Amniotic epithelial cell (primary cell): ENCODE measurements at places on chromosomes 4 and X.

GRCh38 chr4:4440333-4441061 lies 53.6 kb downstream of the NSG1 start:
- DNase-seq, result peak; percentile 49

GRCh38 chr4:11421116-11421515 lies 7.6 kb downstream of the HS3ST1 start:
- DNase-seq, result peak; percentile 53

DNA sequence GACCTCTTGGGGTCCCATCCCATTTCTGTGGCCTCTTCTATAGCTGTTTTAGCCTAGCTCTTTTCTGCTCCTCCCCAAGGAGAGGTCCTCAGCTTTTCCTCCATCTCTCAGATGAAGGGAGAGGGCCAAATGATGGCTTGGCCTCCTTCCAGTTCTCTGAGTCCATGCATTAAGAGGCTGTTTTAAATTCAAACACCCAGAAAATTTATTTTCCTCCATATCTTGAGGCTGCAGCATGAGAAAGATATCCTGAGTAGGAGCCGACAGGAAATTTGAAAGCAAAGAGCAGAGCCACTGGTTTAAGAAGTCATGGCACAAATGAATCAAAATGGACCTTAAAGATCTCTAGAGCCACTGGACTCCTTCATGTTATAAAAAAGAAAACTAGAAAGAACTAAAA lies 558.8 kb downstream of the MID1IP1 start:
- no peak for DNase-seq

DNA sequence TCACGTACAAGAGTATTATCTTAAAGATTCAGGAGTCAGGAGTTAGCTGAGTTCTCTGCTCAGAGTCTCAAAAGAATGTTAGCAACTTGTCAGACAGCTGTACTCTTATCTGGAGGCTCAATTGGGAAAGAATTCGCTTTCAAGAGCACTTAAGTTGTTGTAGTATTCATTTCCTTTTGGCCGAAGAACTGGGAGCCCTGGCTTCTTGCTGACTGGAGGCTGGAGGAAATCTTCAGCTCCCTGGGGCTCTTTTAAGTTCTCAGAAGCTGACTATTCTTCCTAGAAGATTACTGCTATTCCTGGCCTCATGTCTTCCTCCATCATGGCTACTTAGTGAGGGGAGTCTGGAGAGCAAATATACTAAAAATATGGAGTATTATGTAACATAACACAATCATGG lies 587.2 kb downstream of the EPHA5 start:
- DNase-seq, result peak; percentile 79

DNA sequence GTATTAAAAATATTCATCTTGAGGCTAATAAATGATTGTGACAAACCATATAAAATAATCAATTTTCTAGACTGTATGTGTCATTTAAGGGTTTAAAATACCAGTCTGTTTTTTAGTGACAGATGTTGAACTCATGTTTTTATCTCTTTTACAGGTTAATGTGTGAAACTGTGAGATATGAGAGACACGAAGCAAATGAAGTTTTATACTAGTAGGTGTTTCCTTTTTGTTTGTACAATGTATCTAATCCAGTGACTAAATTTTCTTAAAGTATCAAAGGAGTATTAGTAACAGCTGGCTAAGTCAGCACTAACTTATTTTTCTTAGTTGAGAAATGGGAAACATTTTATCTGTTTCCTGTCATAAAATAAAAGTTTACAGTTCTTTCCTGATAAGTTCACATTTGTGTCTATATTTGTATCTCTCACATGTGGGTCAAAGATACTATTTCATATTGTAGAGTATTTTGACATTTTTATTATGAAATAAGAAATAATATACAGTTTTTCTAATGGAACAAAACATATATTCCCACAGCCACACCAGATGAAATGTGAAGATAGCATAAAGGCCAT lies 90.3 kb downstream of the RAPGEF2 start:
- DNase-seq, result no peak

- DNase-seq, result no peak
Measured at GRCh38 chr4:3683744-3684421, 82.3 kb upstream of the ADRA2C start.

- DNase-seq, result no peak
Measured at GRCh38 chr4:101475246-101475645, 127.9 kb upstream of the PPP3CA start.

- no peak for DNase-seq
Measured at GRCh38 chr4:125796138-125796537, 481.4 kb downstream of the FAT4 start.

GRCh38 chr4:23888421-23889319 lies 1.2 kb downstream of the PPARGC1A start:
- DNase-seq, result peak; percentile 36

DNA sequence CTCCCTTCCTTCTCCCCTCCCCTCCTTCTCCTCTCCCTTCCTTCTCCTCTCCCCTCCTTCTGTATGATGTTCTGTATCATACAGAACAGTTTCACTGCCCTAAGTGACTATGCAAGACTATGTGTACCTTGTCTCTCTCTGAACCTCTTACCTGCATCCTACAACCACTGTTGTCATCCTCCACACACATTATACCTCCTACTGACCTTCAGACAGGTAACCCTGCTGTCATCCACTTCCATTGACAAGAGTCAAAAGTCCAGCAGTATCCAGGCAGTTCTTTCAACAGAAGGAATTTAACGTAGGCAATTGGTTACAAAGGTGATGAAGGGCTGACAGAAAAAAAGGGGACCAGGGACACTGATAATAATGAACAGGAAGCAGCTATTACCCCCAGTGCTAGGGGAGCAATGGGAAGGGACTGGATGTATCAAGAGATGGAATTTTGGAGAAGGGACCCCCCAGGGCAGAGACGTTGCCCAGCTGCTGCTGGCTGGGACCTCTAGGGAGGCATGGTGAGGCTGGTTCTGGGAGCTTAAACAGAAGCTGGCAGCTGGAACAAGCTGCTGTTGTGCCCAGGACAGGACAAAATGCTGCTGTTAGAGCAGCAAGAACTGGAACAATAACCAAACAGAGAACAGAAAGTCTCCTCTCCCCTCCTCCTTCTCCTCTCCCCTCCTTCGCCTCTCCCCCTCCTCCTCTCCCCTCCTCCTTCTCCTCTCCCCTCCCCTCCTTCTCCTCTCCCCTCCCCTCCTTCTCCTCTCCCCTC lies 84.7 kb downstream of the DCTD start:
- DNase-seq, result no peak

DNA sequence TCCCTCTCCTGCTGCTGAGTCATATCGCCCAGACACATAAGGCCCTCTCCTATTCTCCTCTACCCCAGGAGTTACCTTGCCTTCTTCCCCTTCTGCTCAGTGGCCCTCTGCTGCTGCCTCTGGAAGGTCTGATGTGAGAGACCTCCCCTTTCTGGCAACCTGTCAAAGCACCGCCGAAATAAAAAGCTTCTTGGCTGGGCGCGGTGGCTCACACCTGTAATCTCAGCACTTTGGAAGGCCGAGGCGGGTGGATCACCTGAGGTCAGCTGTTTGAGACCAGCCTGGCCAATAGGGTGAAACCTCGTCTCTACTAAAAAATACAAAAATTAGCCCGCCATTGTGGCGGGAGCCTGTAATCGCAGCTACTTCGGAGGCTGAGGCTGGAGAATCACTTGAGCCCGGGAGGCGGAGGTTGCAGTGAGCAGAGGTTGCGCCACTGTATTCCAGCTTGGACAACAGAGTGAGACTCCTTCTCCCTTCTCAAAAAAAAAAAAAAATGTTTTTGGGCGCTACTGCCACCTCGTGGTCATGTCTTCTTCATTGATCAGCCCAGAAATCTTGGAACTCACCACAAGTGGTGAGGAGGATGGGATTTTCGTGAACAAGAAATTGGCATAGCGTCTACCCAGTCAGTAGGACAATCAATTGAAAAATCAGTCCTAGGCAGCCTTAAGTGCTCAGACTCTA lies 8.6 kb upstream of the ZXDA start:
- DNase-seq, result peak; percentile 24

GRCh38 chrX:10564484-10564883 lies 55.9 kb downstream of the MID1 start:
- DNase-seq, result no peak

DNA sequence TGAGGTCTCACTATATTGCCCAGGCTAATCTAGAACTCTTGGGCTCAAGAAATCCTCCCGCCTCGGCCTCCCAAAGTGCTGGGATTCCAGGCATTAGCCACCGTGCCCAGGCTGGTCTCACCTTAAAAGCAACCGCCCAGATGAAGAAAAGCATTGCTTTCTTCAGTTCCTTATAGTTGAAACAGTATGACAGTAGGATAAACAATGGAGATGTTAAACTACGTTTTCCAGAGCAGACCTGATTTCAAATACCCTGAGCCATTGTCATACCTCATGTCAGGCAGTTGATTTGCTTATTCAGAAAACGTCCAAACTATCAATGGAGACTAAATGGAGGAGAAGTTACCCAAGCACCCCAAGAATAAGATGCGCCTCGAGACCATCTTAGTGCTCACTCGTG lies 26.3 kb upstream of the TMEM131L start:
- no peak for DNase-seq

GRCh38 chrX:30181353-30181752 lies 34.0 kb upstream of the MAGEB2 start:
- no peak for DNase-seq

- DNase-seq, result no peak
Measured at GRCh38 chr4:54800831-54801530, 143.2 kb downstream of the KIT start.

- DNase-seq, result no peak
Measured at GRCh38 chr4:173318240-173318639, 15.9 kb downstream of the HMGB2 start.

DNA sequence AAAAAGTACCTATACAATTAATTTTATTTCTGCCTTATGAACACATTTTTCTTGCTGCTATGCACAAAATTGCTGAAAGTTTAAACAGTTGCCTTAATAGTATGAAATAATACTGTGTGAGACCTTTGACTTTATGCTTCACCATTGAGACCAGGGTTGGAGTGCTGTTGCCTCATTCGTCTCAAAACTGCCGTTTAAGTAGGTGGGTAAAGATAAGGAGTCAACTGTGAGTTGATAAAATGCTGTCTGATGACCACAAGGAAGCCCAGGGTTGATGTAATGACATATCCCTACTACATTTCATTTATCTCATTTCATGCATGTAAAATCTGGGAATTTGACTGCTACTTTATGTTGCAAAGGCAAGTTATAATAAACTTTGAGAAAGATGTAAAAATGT lies 23.4 kb downstream of the STK26 start:
- DNase-seq, result peak; percentile 46

- peak; percentile 77 for DNase-seq
Measured at GRCh38 chr4:71441186-71442169, 102.7 kb downstream of the SLC4A4 start.

- no peak for DNase-seq
Measured at GRCh38 chrX:2500803-2501558, at the start of the genes DHRSX and ZBED1. TSS of gene DHRSX (minus strand) at chrX:2500976. CDS start at chrX:2500925, 51 bp downstream. TSS of gene ZBED1 (minus strand) at chrX:2500976. CDS start at chrX:2490719, 10,257 bp downstream.

- DNase-seq, result no peak
Measured at GRCh38 chrX:100750883-100751282, 19.0 kb upstream of the SYTL4 start.

DNA sequence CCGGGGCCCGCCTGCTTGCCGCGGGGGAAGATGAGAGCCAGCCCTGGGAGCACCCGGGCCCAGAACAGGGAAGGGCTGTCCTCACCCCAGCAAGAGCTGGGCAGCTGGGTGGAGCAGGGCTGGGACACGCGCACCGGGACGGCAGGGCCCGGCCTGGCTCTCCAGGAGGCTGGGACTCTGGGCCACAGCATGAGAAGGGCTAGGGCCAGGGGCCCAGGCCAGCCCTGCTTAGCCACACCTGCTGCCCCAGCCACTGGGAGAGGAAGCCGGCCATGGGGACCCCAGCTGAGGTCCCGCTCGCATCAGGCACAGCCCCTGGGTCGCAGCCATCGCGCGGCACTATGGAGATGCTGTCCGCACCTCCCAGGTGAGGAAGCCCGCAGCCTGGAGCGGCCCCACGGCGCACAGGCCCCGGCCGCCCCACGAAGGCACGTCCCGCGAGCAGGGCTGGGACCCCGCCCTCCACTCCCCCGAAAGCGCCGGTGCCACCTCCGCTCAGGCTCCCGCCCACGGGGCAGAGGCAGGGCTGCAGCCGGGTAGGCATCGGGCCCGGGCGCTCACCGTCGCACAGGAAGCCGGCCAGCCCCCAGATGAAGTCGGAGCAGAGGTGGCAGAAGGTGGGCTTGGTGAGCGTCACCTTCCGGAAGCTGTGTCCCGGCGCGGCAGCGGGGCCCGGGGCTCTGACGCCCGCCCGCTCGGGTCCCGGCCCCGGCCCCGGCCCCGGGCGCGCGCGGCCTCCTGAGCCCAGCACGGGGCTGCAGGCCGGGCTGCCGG lies 531 bp downstream of the DGKQ start:
- no peak for DNase-seq

GRCh38 chr4:19807505-19807904 lies 444.2 kb upstream of the SLIT2 start:
- DNase-seq, result peak; percentile 84

DNA sequence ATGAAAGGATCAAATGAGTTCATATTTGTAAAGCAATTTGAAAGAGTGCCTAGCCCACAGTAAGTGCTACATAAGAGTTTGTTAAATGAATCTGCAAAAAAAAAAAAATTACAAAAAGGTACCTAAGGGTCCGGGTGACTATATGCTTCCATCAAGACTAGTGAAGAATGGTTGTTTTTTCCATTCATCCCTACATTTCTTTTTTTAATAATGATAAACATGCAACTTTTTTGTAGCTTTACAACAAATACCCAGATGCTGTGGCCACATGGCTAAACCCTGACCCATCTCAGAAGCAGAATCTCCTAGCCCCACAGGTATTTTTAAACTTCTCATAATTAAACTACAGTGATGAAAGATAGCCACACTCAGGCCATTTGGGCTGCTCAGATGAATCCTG lies 4.3 kb downstream of the SPP1 start:
- DNase-seq, result no peak

DNA sequence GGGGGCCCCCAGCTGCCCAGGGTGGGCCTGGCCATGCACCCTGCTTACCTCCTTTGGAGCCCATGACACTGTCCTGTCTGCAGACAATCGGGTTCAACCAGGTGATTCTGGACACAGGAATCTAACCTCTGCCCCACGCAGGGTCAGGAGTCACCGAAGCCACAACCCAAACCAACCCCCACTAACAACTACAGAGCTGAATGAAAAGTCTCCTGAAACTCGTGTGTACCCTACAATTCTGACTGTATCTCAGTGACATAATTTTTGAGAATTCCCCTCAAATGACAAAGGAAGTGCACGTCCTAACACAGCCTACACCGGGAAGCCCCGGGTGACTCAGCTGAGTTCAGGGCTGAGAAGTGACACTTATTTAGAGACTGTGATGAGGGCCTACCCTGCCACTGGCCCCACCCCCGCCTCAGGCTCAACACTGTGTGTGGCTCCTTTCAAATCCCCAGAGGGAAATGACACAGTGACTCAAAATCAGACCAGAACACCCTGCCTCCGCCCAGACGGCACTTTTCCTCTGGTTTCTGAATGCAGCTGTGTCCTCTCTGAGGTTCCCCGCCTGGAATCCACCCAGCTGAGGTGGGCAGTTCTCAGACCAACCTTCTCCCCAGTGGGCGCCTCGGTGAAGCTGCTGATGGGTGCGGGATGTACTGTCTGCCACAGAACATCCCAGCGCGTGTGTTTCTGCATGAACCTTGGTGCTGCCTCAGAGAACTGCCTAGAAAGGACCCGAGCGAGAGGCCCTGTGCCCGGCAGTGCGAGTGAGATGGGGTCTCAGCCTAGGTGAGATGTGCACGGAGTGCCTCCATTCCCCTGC lies 9.9 kb downstream of the TNIP2 start:
- peak; percentile 22 for DNase-seq
